Iris pigment epithelial cell (primary cell): ENCODE measurements at places on chromosomes 3 and 15.

DNA sequence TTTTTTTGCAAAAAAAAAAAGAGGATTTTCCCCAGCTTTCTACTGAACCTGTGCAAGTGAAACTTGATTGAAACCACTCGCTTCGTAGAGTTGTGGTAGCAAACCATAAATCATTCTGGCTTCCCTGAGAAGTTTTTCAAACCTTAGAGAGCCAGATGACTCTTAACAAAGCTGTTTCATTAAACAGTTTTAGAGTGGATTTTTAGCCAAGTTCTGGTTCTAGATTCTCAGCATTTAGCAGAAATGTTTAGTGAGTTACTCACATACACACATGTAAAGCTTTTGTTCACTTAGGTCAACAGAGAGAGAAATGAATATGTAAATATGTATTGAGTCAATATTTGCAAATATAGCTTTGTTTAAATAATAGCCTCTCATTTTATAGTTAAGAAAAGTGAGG lies 18.1 kb upstream of the CCR9 start:
- no peak for DNase-seq

- no peak for DNase-seq
These were observed 934.6 kb downstream of the TUSC7 start for GRCh38 chr3:117644203-117644602.

DNA sequence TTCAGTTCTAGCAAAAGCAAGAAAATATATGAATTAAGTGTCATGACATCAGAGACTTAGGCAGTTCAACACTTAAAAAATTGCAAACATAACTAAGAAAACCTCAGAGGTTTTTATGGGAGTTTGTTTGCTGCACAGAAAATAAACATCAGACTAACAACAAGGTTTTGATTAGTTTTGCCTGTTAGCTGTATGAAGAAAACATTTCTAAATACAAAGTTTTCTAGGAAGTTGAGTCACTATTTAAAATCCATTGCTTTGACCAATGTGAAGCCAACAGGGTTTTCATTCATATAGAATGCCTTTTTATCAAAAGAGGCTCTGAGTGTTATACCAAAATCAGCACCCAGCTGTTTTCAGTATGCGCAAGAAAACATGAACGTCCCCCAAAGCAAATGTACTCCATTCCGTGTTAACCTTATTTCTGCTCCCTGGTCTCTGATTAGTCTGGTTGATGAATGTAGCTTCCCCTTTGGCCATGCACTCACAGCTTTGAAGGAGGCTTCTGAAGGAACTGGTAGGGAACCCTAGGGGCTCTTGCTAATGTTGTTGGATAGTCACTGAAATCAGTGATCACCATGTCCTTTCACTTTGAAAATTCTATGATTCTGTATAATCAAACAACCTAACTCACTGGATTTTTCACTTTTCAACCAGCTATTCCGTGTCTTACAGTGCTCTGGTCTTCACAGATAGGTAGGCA lies 89.6 kb upstream of the TSEN2 start:
- DNase-seq, result no peak

- no peak for DNase-seq
These were observed 324.8 kb upstream of the LRRFIP2 start for GRCh38 chr3:37499061-37499785.

GRCh38 chr3:136544532-136544931 lies 207.6 kb downstream of the STAG1 start:
- DNase-seq, result peak; percentile 45
